ENCODE measurements at places on chromosomes 1 and 21.

- DNase-seq, result no peak
Observed at GRCh38 chr1:206022766-206023165, 929 bp downstream of the CTSE start.

GRCh38 chr1:245716561-245716960 is 561.8 kb downstream of the KIF26B start:
- DNase-seq, result no peak

- no peak for DNase-seq
Observed at GRCh38 chr1:219188331-219188803, 14.7 kb downstream of the LYPLAL1 start.

DNA sequence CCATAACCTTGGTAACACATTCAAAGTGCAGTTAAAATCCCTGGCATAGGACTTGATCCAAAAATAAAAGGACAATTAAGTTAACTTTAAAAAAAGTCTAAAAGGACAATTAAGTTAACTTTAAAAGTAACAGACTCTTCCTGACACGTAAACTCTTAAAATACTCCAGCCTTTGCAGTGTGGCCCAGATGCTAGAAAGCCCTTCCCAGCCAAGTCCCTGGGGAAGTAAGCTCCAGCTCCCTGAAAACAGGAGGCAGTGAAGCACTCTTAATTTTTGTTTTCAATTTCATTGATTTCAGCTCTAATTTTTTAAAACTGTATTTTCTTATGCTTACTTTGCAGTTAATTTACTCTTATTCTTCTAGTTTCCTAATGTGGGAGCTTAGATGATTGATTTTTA is 5.1 kb upstream of the AIM2 start:
- no peak for DNase-seq

DNA sequence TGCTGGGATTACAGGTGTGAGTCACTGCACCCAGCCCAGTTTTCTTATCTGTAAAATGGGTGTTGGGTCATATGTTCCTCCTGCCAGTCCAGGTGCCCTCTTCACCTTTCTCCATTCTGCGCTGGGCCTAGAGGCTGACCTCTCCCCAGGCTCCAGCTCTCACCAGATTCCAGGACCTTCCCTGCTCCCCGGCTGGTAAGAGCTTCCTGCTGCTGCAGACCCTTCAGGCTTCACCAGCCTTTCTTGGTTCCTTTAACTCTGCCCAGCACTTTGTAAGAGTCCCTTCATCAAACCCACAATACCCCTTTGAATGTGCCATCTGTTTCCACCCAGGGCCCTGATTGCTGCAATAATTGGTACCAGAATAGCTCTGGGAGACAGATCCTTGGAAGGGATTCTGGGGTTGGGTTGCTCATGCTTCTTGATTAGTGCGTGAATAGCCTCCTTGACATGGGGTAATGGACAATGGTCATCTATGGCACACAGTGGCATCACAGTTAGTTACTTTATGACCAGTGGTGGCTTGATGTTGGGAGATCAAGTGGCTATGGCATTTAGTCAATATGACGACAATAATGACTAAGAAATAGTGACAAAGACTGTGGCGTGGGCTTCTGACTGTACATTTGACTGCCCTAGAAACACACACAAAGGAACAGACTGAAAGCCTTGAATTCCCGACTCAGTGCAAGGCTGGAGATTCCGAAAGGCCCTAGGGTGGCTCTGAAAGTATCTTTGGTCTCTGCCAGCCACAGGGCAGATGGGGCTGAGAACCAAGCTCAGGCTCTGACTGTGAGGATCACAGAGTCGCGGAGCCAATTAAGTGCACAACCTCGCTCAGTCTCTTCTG is 67.3 kb downstream of the SLC9A1 start:
- DNase-seq, result no peak

DNA sequence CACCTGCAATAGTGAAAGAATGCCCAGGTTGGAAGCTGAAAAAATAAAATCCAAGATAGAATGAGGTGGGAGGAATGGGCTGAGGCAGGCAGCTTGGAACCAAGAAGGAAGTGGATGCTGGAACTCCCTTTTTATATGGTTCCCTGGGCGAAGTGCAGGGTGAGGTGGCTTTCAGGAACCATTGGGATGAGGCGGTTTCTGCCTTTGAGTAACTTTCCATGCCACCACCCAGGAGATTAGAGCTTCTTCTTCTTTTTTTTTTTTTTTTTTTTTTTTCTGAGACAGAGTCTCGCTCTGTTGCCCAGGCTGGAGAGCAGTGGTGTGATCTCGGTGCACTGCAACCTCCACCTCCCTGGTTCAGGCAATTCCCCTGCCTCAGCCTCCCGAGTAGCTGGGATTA is 17.8 kb upstream of the MRPS6 start:
- DNase-seq, result no peak

DNA sequence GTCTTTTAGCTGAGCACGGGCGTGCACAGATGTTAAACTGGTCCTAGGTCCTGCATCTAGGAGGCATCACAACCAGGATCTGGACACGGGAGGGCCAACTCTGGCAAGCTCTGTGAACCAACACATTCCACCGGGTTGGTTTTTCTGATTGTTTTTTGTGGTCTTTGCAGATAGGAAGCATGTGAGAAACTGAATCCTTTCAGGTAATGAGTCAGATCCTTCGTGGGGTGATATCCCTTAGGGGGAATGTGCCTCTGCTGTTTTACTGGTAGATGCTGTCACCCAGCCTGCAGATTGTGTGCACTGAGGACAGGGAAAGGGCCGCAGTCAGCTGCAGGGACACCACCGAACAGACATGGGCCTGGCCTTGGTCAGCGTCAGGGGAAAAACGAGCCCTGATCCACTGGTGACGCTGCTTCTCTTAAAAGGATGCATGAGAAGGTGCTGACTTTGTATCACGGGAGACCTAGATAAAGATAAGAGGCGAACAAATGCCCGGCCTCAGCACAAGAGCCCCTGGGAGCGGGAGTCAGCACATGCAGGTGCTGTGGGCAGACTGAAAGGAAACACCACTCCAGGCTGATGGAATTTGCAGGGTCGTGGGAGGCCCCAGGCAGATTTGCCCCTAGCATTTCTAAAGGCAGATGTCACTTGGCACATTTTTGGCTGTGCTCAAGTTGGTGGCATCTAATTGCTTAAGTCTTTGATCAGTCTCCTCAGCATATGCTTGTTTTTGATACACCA is 51.1 kb downstream of the DOP1B start:
- DNase-seq, result no peak

All from stimulated activated CD8-positive, alpha-beta memory T cell treated with anti-CD3 and anti-CD28 coated beads, Interleukin-4, amount 100 ng/mL, for 4 hours (primary cell).